ENCODE measurements at places on chromosomes 2 and 18.

- no peak for DNase-seq
Observed at GRCh38 chr18:21163647-21164547, 52.3 kb upstream of the ROCK1 start.

DNA sequence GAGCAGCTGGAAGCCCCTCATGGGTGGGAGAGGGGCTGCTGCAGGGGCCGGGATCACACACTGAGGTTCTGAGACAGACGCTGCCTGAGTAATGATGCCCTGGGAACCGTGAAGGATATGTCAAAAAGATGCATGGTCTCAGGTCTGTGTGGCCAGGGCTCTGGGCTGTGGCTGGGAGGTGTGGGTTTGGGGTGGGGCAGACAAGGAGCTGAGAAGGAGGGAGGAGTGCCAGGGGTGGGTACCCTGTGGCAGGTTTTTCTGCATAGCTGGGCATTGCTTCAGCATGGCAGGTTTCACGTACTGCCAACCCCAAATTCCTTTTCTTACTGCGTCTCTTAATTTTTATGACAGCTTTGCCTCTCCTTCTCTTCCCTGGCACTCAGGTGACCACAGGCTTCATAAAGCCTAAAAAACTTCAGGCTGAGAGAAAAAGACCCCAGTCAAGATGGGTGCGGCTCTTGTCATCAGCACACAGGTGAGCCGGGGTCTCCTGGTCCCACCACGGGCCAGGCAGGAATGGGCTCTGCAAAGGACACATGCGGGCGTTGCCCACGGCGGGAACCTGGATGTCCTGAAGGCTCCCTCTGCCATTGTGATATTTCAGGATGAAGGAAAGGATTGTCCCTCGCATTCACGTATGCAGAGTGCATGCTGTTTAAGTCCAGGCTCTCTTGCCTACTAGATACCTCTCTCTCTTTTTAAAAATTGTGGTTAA, 18.0 kb downstream of the MALL start:
- DNase-seq = no peak

DNA sequence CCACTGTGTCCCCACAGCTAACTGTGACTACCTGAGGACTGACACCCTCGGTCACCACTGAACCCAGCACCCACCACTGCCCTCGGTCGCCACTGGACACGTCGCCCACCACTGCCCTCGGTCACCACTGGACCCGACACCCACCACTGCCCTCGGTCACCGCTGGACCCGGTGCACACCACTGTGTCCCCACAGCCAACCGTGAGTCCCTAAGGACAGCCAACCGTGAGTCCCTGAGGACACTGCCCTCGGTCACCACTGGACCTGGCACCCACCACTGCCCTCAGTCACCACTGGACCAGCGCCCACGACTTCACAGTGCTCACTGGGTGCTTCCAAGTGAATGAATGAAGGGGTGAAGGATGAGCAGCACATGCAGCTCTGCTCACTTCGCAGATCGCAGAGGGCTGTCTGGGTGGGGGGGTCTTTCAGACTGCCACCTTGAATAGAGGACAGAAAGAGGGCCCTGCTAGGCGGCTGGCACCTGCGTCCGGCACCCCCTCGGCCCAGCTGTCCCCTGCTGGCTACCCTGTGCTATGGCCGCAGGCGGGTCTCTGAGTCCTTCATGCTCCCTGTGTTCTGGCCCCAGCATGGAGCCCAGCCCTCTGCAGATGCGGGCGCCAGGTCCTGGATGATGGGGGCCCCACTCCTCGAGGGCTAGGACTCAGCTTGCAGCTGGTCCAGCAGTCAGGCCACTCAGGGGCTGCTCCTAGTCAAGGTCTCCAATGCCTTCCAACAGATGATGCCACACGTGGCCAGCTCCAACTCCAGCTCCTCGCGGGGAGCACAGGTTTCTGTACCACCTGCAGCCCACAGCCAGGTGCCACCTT, 51.4 kb upstream of the GPC1 start:
- no peak for DNase-seq

DNA sequence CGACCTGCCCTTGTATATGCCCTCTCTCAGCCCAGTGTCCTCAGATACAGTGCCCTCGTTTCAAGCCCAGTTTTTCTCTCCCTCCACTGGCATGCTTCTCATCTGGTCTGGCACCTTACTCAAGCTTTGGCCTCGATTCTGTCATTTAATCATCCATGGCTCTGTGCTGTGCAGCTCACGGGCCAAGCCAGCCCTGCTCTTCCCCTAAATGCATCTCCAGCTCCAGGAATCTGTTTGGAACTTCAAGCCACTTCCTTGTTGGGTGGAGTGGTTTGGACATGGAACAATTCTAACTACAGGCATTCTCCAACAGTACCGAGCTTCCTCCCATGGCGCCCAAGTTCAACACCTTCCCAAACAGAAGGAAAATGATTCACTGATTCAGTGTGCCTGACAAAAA, 76.7 kb upstream of the ZNF397 start:
- no peak for DNase-seq

GRCh38 chr2:84880395-84880644, 564 bp downstream of the TRABD2A start:
- no peak for DNase-seq

GRCh38 chr2:182207049-182207746, 219.6 kb downstream of the PDE1A start:
- DNase-seq = no peak

- no peak for DNase-seq
Observed at GRCh38 chr18:51430538-51430937, 233.1 kb upstream of the MEX3C start.

DNA sequence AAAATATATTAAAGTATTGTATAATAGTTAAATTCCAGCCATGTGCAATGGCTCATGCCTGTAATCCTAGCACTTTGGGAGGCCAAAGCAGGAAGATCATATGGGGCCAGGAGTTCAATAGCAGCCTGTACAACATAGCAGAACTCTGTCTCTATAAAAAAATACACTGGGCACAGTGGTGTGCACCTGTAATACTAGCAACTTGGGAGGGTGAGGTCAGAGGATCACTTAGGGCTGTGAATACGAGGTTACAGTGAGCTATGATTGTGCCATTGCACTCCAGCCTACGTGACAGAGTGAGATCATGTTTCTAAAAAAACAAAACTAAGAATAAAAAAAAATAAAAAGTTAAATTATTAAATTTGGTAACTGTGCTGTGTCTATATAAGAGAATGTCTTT, 36.1 kb downstream of the ZRANB3 start:
- DNase-seq = no peak

- no peak for DNase-seq
Observed at GRCh38 chr18:45328296-45328695, 287.0 kb upstream of the SLC14A2 start.

DNA sequence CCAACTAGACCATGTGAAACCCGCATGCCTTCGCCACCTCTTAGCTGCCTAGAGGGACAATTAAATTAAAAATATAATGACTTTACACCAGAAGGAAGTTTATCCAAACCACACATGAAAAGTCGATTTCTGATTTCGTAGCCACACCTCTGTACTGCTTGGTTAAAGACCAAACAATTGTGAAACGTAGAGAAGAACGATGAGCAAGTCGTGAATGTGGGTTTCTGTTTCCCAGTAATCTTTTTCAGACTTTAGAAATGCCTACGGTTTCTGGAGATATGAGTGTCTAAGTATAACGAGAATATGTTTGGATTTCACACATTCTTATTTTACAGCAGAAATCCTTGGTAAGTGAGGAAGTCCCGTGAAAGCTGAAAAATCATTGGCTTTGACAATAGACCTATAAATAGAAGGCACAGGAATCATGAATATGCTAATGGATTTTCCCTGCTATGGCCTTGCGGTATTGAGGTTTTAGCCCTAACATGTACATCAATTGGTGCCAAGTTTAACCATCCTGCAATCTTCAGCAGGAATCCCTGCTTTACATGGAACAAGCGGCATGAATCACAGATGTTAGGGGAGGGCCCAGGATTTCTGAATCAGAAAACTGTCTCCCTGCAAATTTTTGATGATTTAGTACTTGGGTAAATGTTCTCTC, 105.6 kb downstream of the TTC32 start:
- no peak for DNase-seq

GRCh38 chr18:78720456-78721237, 259.0 kb upstream of the SALL3 start:
- no peak for DNase-seq

DNA sequence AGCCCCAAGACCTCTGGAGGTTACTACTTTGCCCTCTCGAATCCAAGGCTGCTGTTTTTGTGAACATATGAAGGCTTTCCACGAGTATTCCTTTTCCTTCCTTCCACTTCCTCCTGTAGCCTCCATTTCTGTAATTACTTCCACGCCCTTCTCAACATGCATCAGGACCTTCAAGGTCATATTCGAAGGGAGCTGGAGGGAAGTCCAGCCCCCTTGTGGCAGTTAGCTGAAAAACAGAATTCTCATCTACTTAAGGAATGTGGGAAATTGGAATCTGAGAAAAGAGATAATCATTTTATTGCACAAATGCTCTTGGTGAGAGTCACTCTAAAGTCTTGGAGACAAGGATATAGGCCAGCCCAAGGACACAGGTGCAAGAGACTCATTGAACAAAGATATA, 1000.2 kb downstream of the TDRD15 start:
- DNase-seq = no peak

- no peak for DNase-seq
Observed at GRCh38 chr2:86392873-86393518, 48.2 kb upstream of the KDM3A start.
